ENCODE measurements at places on chromosomes 4 and X. TPM values are rescaled to one million over a fixed set of nuclear protein-coding genes. Genes with fewer than 3 reads are reported as not detected.

The HSPA4L gene
- total RNA-seq = 4.0 TPM

The ADGRG4 gene
- not detected for total RNA-seq

The KLF8 gene
- 0.71 TPM for total RNA-seq

The HTN1 gene
- total RNA-seq = not detected

The MAPK10 gene
- total RNA-seq = 14.4 TPM

The NUDT10 gene
- 1.6 TPM for total RNA-seq

The TCEAL6 gene
- not detected for total RNA-seq

The SORBS2 gene
- 2.4 TPM for total RNA-seq

The RRAGB gene
- total RNA-seq = 53.8 TPM

The OTUD4 gene
- 16.5 TPM for total RNA-seq

The SSX2 gene
- total RNA-seq = not detected

The TMSB15A gene
- total RNA-seq = 0.85 TPM

The NPNT gene
- total RNA-seq = 0.09 TPM

The ACE2 gene
- under 0.01 TPM for total RNA-seq

The CLIC2 gene
- 3.9 TPM for total RNA-seq

The ZNF595 gene
- total RNA-seq = 7.6 TPM

The ENOPH1 gene
- 30.4 TPM for total RNA-seq

The DRP2 gene
- total RNA-seq = 0.74 TPM

The SRPX gene
- total RNA-seq = 34.8 TPM

The PDE5A gene
- 134 TPM for total RNA-seq

The SPANXD gene
- total RNA-seq = not detected

The SMIM10L2A gene
- total RNA-seq = 0.28 TPM

The BTK gene
- total RNA-seq = not detected

The CRMP1 gene
- total RNA-seq = under 0.01 TPM

The GPM6B gene
- total RNA-seq = 0.65 TPM

The ARHGEF6 gene
- 11.6 TPM for total RNA-seq

The CHST7 gene
- total RNA-seq = 9.3 TPM

The CFI gene
- 6.9 TPM for total RNA-seq

The UGT2B10 gene
- total RNA-seq = not detected

The CXorf49 gene
- total RNA-seq = not detected

The DMD gene
- total RNA-seq = 3.4 TPM

The DUX4 gene
- not detected for total RNA-seq

The PDS5A gene
- total RNA-seq = 46.6 TPM

The APELA gene
- not detected for total RNA-seq

The C4orf54 gene
- not detected for total RNA-seq

The TMPRSS11F gene
- total RNA-seq = not detected
